Thyroid gland (tissue), 4 donors: ENCODE measurements at places on chromosomes 11 and 22.

DNA sequence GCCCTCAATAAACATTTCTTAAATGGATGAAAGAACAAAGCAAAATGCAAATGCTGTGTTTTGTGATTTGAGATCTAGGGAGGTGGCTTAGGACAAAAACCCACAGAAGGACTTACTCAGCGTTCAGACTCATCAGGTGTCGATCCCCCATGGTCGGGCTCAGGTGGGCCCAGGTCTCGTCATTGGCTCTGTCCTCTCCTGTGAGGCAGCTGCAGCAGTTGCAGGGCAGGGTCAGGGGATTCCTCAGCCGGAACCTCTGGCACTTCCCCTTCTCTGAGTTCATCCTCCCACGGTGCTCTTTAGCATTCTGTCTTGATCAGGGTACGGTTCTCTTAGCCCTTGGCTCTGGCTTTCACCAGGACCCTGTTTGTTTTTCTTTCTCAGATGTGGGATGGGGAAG is 14.0 kb upstream of the ACR start:
- DNase-seq: no peak

DNA sequence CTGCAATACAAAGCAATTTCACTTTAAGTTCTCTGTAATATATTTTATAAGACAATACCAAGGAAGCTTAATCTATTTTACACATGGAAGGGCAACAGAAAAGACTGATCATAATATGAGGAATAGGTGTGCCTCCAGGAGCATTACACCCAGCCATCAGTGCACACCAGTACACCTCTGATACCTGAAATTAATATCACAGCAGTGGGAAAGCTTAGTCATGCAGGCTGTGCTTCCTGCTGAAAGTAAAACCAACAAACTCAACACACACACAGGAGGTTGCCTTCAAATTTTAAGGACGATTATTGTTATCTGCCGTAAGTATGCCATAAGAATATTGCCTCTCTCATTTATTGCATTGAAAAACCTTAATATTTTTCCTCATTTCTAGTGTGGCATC is 1119.1 kb upstream of the TENM4 start:
- DNase-seq: no peak

DNA sequence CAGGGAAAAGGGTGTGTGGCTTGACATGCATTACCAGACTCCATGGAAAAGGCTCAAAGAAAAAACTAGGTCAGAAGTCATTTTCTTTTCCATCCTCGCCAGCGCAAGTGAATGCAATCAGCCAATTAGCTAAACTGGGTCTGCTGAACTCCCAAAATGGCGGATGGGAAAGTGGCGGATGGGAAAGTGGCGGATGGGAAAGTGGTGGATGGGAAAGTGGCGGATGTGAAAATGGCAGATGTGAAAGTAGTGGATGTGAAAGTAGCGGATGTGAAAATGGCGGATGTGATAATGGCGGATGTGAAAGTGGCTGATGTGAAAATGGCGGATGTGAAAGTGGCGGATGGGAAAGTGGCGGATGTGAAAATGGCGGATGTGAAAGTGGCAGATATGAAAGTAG is 158.4 kb downstream of the CEP164 start:
- no peak for DNase-seq

- DNase-seq: no peak
Observed at GRCh38 chr11:1062075-1062820, 12.4 kb upstream of the MUC2 start.

DNA sequence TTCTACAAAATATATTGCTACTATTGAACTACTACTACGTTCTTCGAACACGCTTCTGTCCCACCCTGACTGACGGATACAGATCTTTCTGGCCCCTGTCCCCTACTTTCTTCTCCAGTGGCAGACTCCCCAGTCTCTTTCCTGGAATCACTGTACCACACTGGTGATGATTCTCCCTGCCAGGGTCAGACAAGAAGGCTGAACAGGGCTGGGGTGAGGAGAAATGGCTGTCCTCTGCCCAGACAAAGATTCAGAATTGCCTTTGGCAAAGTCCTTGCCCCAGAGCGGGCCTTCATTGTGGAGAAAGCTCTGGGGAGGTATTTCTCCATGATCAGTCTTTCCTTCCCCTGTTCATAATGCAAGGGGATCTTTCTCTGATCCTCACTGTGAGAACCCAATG is 1417.1 kb downstream of the BRD1 start:
- no peak for DNase-seq

DNA sequence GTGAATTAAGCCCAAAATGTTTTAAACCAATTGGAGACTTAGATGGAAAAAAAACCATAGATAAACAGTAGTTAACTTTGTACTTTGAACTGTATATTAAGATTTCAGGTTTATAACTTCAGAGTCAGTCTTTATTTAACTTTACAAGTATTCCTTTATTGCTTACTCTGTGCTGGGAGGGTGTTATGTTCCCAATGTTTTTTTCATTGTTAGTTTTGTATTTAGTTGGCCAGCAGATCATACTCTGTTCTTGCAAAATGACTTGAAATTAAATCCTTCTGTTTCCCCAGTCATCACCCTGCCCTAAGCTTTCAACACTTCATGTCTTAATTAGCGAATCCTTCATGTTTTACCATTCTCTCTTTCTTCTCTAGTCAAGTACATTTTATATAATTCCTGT is 25.3 kb downstream of the SIK2 start:
- DNase-seq: no peak

DNA sequence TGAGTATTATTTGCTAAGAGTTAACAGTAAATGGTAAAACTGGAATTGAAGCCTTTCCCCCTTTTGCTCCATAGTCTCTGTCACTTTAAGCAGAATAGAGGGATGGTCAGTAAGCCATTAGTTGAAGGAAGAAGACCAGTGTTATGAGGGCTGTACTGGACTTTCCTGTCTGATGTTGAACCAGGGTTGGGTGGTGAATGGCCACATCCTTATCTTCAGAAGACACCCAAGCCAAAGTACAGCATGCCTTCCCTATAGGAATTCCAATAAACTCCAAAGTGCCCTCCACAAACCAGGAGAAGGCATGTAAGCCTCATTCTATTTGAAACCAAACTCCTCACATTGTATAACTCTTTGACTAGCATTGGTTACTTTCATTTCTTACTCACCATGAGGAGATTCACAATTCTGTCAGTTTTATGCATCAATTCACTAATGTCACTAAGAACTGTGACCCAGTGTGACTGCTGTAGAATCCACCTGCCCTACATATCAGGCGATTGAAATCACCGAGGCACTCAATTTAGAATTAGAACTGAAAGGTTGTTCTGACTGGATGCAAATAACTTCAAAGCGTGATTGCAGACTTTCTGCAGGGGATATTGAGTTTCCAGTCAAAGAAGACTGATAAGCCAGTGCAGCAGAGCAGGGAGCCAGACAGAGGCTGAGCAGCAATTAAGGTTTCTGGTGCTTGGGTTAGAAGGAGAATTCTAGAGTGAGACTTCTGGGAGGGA is 107.1 kb upstream of the DDI1 start:
- DNase-seq: no peak
